ENCODE measurements at places on chromosomes 6 and 20.
A peak's percentile ranks its signal among the peaks of the same experiment; 100 is the strongest.

DNA sequence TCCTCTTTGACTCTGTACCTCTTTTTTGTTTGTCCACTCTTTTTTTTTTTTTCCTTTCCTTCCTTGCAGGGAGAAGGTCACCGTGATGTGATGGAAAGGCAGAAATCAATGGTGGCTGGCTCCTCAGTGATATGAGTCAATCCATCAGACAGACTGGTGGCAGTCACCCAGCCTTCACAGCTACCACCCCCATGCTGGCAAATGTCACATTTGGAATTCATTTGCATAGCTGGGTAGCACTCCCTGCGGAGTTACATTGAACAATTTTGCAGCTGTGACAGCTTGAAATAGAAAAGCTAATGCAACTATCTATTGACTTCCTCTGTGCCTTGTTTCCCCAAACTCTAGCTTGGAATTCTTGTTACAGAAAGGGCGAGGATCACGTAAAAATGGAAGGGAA, 668.4 kb downstream of the C6orf118 start:
- no peak for DNase-seq

- DNase-seq = peak; percentile 12
These were observed 193.7 kb downstream of the GPX5 start for GRCh38 chr6:28719275-28719940.

DNA sequence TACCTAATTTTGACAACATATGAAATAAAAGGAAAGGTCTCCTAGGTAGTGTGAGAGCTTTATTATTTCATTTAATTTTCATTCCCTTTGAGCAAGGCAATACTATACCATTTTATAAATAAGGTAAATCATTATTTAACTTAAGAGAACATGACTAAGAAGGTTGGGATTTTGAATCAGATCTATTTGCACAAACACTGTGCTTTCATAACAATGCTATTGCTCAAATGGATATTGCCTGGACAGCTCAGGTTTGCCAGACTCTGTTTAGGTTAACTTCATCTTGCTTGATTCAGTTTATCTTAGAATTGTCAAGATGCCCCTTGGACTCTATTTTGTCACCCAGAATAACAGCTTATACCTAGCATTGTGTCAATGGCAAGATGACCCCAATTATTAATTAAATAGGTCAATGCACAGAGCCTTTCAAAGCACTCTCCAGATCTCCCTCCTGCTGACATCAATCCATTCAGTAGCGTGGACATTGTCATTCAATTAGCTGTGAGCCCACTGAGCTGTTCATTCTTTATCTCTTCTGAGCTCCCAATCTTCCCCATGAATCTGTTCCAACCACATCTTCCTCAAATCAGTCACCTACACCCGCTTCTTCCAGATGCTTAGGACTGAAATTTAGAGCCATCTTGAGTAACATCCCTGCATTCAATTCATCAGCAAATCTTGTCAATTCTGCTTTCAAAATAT, 42.1 kb upstream of the TMEM30A start:
- DNase-seq = no peak

DNA sequence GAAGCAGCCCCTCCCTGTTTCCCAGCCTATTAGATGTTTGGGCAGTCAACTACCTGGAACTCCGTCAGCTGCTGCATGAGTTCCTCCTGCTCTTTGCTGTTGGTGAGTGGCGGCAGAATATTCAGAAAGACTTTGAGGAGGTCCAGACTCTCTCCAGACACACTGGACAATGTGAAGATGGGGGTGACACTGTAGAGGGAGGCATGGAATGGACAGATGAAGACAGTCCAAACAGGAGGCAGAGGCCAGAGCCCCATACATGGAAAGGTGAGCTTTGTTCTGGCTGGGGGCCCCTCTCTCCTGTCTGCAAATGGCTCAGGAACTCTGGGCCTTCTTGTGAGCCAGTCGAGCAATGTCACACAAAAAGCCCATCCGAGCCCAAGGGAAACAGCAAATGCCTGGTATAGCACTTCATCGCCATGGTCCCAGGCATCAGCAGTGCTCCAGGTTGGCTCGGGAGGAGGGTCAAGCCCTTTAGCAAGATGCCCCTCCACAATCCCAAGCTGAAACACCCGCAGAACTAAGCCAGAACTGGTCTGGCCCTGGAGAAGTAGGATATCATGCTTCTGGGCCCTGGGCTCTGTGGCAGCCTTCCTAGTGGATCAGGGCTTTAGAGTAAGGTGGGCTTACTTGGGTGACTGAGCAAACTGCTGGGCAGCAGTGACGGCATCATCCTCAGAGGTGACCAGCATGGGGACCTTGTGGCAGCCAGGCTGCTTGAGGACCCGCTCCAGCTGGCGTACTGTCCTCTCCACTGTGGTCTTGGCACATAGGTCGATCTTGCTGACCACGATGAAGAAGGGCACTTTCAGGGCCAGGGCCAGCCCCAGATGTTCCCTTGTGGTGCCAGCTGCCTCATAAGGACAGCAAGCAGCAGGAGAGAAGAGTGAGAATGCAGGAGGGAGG, 4.9 kb downstream of the GTPBP2 start:
- DNase-seq = no peak

- DNase-seq = no peak
These were observed 85.6 kb upstream of the SRSF6 start for GRCh38 chr20:43372051-43372450.

GRCh38 chr6:150252714-150253444, 110.0 kb downstream of the PPP1R14C start:
- no peak for DNase-seq

GRCh38 chr6:24947636-24948035, 11.9 kb upstream of the RIPOR2 start:
- DNase-seq = no peak

DNA sequence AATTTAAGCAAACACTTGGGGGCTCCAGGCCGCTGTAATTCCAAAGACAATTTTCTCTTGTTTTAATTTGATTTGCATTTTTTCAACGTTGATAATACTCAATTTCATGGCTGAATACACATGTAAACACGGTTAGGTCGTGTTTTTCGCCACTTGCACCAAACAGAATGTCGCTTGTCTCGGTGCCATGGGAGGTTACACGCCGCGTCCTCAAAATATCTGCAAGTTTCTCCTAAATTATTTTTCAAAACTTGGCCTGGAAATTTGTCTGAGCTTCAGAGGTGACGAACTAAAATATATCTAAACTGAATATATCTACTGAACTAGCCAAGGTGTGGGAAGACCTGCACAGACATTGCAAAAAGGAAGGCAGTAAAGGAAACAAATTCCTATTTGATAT, 15.0 kb downstream of the FOXA2 start:
- no peak for DNase-seq

GRCh38 chr20:61346996-61347395, 94.9 kb downstream of the CDH4 start:
- DNase-seq = no peak

DNA sequence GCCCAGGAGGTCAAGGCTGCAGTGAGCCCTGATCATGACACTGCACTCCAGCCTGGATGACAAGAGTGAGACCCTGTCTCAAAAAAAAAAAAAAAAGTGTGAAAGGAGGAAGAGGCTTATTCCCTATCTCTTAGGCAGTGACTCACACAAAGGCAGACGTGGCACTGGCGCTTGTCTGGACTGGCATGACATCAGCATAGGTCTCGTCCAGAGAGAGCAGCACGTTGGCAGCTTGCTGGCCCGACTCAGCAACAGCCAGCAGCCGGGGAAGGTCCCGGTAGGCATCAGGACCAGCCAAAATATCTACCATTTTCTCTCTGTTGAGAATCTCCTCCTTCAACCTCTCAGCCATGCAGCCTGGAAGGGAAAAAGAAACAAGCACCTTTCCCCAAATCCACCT, 14.1 kb downstream of the CDK5RAP1 start:
- no peak for DNase-seq

DNA sequence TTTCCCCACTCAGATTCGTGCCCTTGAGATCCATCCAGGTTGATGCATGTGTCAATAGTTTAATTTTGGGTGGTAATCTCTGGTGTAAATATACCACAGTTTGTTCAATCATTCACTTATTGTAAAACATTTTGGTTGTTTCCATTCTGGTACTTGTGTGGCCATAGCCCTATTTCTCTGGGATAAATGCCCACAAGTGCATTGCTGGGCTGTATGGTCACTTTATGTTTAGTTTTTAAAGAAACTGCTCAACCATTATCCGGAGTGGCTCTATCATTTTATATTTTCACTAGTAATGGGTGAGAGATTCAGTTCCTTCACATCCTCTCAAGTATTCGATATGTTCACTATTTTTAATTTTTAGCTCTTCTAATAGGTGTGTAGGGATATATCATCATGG, 60.7 kb upstream of the RNF24 start:
- no peak for DNase-seq

- no peak for DNase-seq
These were observed 272.8 kb upstream of the SLC35B3 start for GRCh38 chr6:8707956-8708772.

- DNase-seq = no peak
These were observed 123.3 kb upstream of the DUSP22 start for GRCh38 chr6:168865-169455.

- no peak for DNase-seq
These were observed 200.5 kb downstream of the SMOC2 start for GRCh38 chr6:168641446-168641845.

DNA sequence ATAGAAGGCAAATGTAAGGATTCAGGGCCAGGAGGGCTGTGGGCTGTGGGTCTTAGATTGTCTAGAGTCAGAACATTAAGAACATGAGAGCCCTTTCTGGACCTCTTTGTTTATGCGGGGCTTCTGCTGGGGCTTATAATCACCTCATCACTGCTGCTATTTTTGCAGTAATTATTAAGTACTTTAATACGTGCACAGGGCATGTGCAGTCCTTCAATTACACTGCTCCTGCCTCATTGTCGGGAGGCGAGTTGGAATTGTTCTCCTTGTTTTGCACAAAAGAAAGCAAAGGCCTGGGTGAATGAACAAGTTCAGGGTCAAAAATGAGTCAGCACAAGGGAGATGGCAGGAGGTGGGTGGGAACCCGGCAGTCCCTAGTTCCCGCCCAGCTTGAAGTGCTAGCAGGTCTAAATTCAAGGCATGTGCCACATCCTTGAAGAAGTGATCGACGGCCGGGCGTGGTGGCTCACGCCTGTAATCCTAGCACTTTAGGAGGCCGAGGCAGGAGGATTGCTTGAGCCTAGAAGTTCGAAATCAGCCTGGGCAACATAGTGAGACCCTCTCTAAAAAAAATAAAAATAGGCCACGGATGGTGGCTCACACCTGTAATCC, 34.4 kb upstream of the PTPN1 start:
- DNase-seq = no peak

GRCh38 chr6:78749326-78749725, 118.0 kb upstream of the IRAK1BP1 start:
- no peak for DNase-seq

DNA sequence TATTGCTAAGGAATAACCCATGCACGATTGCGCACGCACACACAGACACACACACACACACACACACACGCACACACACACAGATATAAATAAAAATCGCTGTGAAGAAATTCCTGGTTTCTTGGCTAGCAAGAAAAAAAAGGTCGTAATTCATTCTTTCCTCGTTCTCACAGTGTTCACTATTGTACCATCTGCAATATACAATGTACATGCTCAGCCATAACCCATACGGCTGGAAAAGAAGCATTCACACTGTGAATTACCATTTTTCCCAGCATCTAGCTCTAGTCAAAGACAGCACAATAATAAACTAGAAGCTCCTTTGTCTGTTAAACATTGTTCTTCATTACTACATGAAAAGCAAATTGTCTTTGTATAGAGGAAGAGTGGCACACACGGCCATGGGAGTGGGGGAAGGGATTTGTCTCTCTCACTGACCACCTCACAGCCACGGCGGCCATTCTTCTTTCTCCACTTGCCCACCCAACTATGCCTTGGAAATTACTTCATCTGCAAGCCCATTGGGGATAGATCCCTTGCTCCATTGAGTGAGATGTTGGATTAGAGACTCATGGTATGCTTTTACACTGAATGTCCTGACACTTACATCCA, 115.3 kb upstream of the ID4 start:
- DNase-seq = no peak

GRCh38 chr6:38640216-38640909, 634 bp upstream of the BTBD9 start:
- DNase-seq = peak; percentile 2

GRCh38 chr6:161891542-161891941, 617.7 kb upstream of the AGPAT4 start:
- DNase-seq = no peak

- DNase-seq = no peak
These were observed 92.3 kb downstream of the FIG4 start for GRCh38 chr6:109783250-109783986.

GRCh38 chr20:22180244-22180643, 404.1 kb downstream of the FOXA2 start:
- no peak for DNase-seq

DNA sequence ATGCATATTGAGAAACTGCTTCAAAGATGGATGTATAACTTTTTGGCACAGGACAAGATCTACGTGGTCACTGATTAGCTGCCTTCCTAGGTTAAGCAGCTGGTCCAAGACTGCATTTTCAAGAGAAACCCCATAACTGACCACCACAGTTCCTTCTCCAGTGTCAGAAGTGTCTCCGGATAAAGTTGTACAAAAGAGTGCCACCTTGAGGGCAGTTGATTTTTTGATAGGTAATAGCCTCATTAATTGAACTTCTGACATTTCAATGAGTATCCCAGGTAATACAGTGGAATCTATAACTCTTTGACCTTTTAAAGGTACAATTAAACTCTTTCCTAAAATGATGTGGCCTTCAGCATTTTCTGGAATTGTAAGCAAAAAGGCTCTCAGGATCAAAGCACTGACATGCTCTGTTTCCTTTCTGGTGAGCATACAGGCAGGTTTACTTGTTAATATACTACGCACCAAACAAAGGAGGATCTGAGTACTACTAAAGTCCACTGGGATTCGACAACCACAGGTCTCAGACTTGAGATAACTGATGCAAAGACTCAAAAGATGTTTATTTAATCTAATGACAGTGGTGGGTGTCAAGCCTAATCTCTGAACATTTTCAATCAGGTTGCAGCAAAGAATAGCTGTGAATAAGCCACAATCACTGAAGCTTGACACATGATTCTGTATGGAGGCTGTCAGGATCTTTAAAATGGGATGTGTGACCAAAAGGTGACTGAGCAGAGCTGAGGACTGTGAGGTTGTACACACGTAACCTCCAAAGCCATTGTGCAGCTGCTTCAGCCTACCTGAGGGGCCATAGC, 21.2 kb downstream of the MKKS start:
- no peak for DNase-seq

DNA sequence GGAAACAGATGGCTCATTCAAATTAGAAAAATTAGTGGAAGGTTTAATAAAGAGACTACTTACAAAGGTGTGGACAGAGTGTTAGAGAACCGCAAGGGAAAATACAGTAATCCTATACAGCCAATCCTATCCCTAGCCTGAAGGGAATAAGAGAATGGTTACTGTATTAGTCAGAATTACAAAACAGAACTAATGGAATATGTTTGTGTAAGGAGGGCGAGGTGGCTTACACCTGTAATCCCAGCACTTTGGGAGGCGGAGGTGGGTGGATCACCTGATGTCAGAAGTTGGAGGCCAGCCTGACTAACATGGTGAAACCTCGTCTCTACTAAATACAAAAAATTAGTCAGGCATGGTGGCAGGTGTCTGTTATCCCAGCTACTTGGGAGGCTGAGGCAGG, 16.3 kb upstream of the TRPC4AP start:
- DNase-seq = no peak

GRCh38 chr6:114087496-114087895, 116.5 kb upstream of the HDAC2 start:
- DNase-seq = no peak
